Right forelimb (tissue), 1 donor: ENCODE measurements at places on chromosomes 2 and 18.

DNA sequence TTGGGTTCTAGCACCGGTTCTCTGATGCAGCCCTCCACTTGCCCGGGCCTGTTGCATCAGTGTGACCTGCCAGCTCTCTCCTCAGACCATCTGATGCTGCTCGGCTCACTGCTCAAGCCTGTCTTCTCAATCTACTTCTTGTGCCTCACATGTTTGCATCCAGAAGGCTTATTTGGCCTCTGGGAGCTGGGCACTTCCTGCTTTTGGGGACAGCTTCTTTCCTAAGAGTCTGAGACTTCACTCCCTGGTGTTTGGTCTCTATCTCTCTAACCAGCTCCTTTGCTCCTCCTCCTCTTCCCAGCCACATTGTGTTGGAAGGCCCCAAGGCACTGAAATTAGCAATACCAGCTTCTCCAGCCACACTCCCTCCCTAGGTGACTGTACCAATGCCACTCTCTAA, 212.8 kb downstream of the CDCA7 start:
- no peak for DNase-seq

DNA sequence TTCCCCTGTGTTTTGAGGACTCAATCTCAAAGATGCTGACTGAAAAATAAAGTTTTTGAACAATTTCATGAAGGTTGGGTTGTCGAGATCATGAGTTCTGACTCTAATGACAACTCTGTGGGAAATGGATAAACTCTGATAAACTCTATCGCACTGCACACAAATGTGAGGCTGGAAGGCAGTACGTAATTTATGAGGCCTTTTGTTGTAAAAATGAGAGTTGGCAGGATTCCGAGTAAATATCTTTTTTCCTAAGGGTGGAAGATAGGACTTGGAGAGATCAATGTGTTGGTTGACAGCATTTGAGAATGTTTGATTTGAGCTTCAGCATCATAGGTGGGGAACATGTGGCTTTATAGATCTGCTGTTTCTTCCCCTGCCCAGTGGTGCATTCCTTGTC, 90.4 kb downstream of the SPTBN1 start:
- no peak for DNase-seq

- DNase-seq = no peak
Measured at GRCh38 chr18:64191069-64191468, 42.2 kb upstream of the LINC00305 start.

DNA sequence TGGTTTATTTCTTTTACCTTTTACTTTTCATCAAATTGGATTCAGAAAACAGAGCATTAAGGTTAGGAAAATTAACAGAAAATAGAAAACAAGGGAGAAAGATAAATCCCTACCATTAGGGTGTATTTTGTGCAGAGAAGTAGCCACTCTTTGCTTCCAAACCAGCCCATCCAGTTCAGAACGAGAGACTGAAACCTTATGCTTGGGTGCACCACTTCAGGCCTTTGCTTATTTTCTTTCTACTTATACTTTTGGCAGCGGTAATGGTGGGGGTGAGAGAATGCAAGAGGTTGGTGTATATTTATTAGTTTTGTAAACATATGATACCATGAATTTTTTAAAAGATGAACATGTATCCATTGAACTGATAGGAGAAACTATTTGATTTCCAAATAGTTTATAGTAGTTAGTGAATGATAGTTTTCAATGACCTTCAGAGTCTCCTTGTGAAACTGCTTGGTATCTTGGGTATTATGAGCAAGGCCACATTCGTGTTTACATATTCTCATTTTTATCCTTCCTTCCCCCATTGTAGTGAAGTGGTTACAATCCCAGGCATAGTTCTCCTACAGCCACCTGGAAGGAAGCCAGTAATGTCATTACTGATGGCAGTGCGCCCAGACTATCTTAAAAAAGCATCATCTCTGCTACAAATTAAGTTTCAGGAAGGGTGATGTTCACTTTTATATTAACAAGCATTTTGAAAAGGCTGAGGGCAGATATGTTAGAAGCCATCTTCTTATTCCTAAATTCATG, 60.8 kb downstream of the MFSD6 start:
- DNase-seq = peak; percentile 89

DNA sequence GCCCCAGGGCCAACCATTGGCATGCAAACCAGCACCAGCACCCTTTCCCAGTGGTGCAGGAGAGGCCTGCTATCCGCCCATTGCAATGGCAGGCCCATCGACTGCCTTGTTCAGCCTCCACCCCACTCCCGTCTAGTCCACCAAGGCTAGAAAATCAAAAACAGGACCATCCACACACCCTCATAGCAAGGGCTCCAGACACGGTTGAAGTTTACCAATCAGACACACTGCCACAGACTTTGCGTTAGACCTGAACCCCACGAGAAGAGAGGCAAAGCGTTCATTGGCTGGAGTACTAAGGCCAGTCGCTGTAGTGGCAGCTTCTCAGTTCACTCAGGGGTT, 95.3 kb upstream of the TEX51 start:
- DNase-seq = no peak

DNA sequence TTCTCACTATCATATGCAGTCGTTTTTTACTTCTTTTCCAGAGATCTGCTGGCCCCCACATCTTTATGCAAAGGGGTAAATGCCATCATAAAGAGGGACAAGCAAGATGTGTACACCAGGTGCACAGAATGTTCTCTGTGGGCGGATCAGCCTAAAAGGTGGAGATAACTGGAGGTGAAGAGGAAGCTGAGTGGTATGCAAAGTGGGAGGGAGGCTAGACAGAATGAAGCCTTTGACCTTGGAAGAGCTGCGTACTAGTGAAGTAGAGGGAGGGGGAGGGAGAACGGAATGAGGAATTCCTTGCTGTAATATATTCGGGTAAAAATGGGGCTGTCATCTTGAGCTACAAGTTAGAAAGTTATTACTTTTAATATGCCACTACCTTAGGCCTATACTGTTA, 287.5 kb upstream of the VRK2 start:
- DNase-seq = no peak

- DNase-seq = no peak
Measured at GRCh38 chr18:68725346-68725745, 10.4 kb upstream of the TMX3 start.

GRCh38 chr2:127455566-127456493, 37.6 kb downstream of the PROC start:
- DNase-seq = no peak

GRCh38 chr2:40653829-40654228, 201.9 kb upstream of the SLC8A1 start:
- no peak for DNase-seq

DNA sequence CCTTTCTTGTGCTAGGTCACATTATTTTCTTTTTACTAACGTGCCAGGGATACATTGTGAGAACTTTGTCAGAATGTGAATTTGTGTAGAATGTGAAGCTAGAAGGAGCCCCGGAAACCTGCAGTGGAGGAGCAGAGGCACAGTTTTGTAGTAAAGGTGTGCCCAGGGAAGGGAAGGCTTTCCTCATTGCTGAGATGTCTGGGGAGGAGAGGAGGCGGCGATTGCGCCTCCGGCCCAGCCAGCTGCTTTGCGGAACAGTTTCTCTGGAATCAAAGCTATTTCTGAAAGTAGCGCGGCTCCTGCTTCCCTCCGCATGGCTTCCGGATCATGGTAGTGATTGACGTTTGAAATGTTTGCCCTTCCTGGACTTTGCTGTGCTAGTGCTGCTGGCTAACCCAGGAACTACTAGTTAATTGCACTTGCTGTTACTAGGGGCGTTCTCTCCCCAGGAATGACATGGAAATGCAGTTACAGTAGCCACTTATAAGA, 83.1 kb upstream of the RBM44 start:
- peak; percentile 53 for DNase-seq

GRCh38 chr2:155309483-155309882, 611.0 kb downstream of the KCNJ3 start:
- DNase-seq = no peak

DNA sequence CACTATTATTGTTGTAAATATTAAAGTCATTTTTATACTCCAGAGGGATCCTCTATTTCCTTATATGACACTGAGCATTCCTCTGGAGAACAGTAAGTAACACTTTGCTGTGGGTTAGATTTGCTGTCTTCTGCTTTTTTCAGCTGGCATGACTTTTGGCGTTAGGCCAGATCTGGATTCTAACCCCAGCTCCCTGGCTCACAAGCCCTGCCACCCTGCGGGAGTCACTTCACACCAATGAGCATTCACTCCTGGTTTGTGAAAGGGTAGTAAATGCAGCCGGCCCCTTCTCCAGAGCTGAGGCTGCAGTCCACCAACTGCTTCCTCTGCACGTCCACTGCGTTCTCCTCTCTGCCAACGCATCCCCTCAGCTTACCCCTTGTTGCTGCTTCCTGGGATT, 373.8 kb upstream of the RAB6C start:
- DNase-seq = no peak

DNA sequence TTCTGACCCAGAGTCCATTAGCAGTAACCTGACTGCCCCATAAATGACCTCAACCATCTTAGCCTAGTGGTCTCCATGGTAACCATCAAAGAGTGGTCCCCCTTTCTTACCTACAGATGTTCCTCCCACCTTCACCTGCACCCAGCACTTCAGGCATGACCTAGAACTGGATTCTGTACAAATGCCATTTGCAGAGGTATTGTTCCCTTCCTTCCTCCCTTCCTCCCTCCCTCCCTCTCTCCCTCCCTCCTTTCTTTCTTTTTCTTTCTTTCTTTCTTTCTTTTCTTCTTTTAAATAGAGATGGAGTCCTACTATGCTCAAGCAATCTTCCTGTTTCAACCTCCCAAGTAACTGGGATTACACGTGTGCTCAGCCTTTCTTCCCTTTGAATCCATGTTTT, 114.6 kb upstream of the SLC1A4 start:
- no peak for DNase-seq

- no peak for DNase-seq
Measured at GRCh38 chr2:9692456-9693195, 61.8 kb upstream of the YWHAQ start.

DNA sequence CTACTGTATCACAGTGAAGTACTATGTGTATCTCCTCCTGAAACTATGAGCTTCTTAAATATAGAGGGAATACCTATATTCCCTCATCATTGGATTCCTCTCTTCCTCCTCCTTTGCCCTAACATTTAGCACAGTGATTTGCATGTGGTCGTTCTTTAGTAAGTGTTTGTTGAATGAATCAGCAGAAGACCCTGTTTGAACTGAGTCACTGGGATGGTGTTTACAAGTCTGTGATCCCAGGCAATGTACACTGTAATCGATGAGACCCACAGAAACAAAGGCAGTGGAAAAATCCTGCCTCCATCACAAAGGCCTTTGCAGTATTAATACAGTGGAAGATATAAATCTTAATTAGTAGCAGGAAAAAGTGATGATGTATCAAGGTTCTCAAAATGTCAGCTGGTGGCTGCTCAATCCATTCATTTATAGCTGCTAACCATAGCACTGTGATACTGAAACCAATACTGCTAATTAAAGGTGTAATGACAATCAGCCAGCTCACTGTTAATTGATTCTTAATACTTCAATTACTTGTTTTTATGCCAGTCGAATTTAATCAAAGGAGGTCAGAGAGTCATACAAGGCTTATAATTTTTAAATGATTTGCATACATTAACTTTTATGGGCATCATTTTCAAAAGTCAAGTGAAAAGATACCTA, 20.8 kb upstream of the MYO3B start:
- no peak for DNase-seq

DNA sequence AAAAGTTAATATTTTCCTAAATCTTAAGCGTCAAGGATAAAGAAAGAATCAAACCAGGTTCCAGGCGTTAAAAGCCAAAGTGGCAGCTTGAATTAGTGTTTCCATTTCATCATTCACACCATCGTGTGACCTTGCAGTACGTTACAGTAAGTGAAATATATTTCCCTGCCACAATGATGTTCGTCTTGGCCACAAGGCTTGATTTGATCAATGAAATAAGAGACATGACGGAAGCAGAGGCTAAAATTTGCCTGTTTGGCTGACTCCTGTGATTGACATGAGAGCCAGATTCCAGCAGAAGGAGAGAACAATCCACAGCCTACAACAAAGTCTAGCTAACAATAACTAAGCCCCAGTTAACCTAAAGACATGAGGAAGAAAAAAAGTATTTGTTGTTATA, 62.0 kb downstream of the ASXL2 start:
- no peak for DNase-seq

- no peak for DNase-seq
Measured at GRCh38 chr2:172643142-172643541, 87.3 kb downstream of the PDK1 start.

DNA sequence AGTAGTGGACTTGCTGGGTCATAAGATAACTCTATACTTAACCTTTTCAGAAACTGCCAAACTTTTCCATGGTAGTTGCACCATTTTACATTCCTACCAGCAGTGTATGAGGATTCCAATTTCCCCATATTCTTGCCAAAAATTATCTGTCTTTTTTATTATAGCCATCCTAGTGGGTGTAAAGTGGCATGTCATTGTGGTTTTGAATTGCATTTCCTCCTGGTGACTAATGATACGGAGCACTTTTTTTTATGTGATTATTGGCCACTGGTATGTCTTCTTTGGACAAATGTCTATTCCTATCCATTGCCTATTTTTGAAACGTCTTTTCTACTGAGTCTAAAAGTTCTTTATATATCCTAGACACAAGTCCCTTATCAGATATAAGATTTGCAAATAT, 44.3 kb downstream of the CACNB4 start:
- DNase-seq = no peak

DNA sequence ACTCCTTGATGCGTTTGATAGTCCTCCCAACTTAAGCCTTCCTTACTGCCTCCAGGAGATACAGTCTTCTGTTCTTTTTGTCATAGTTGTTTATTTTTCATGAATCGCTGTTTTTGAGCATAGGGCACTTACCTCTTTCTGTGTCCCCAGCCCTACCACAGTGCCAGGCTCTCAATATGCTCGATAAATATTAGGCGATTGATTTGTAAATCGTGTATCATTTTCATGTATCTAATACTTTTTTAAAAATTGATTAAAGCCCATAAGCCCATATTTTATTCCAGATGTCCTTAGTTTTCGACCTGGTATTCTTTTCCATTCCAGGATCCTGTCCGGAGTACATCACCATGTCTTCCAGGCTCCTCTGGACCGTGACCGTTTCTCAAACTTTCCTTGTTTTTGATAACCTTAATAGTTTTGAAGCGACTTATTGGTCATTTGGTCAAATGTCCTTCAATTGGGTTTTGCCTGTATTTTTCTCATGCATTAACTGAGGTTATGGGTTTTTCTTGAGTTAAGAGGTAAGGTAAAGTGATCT, 444 bp upstream of the MMADHC start:
- DNase-seq = no peak

- no peak for DNase-seq
Measured at GRCh38 chr2:98541489-98541888, 66.8 kb downstream of the COA5 start.
